ENCODE measurements at places on chromosomes 6 and 20.

DNA sequence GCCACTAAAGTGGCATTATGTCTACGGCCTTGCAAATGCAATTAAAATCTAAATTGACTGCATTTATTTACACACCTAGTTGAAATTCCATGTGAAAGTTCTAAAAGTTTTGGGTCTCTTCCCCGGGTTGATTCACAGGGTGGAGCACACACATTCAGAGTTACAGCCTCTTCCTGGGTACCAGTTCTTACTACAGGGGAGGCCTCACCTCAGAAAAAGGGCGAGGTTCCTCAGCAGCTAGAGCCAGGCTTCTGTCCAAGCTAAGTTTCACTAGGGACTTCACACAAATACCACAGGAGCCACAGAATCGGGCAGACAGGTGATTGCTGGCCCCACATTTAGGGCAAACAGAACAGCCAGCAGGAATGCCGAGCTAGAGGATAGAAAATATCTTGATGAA is 52.7 kb downstream of the DZANK1 start:
- DNase-seq, result no peak

GRCh38 chr6:16998461-16998860 is 103.4 kb upstream of the STMND1 start:
- DNase-seq, result no peak

GRCh38 chr6:161446949-161447348 is 173.1 kb upstream of the AGPAT4 start:
- DNase-seq, result no peak

DNA sequence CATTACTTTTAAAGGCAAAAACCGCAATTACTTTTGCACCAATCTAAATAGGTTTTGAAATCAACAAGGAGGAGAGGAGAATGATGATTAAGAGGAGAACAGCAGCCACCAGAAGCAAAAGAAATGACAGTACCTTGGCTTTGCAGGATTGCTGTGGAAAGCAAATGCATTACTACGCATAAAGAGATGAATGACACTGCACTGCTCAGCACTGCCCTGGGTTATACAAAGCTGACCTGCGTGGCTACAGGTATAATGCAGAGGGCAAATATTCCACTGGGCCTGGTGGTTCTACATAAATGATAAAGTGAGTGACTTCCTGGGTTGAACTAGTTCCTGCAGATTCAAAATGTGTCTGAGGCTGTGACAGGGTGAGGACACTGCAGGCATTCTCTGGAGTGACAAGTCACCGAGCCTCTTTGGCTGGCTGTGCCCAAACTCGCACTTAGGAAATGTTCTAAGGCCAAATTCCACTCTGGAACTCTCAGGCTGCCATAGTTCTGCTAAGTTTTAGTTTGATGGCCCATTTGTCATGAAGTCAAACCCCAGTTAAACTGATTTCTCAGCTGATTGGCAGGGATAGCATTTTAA is 78.6 kb downstream of the INSM1 start:
- no peak for DNase-seq

DNA sequence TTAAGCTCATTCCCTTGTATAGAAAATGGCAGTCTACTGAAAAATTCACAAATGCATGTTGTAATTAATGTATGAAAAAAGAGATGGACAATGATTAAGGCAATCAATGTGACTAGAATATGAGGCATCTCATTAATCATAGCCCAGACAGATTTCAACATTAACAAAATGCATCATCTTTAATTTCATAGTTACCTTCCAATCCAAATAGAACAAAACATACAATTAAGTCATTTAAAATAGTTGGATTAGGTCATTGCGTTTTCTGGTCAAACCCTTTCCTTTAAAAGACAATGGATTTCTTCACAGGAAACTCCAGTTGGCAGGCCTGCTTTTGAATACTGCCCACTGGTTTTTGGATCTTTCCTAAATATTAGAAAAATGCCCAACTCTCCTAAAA is 203.9 kb downstream of the HAO1 start:
- DNase-seq, result no peak

GRCh38 chr6:15244620-15245360 is 1.1 kb upstream of the JARID2 start:
- DNase-seq, result peak; percentile 88

DNA sequence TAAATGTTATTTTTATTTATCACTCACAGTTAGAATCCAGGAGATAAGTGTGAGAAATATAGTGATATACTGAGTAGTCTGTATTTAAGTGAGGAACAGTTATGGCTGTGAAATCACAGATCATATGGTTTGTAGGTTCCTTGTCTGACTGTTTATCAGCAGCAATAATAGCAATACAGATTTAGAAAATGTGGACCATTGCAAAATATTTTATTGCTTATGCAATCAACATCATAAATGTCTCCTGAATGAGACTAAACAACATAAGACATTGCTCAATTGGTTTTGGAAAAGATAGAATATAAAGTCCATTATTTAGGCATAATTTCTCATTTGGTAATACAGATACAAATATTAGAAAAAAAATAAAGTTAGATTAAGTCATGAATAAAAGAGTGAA is 43.7 kb downstream of the CCDC170 start:
- no peak for DNase-seq

DNA sequence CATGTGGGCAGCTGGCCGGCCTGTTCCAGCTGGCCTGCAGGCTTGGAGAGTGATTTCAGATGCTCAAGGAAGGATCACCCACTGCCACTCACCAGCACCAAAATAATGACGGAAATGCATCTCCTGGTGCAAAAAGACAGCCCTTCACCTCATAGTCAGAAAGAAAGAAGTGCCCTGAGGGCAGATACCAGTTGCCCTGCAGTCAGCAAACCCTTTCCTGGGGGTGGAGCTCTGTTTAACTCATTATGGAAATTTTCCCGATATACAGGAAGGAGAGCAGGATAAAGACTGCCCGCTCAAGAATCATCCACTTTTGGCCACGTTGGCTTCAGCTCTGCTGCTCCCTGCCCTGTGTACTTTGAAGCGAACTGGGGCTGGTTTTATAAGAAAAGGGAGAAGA is 127.9 kb downstream of the GRM4 start:
- DNase-seq, result no peak

DNA sequence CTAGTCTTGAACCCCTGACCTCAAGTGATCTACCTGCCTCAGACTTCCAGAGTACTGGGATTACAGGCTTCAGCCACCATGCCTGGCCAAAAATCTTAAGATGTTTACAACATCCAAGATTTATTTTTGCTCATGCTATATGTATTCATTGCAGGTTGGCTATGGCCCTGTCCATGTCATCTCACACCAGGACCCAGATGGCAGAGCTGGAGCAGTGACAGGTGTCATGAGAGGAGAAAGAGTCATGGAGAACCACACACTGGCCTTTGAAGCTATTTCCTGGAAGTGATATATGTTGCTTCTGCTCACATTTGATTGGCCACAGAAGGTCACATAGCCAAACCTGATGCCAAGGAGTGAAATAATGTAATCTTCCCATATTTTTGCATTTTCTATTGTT is 13.8 kb upstream of the DDR1 start:
- DNase-seq, result no peak

DNA sequence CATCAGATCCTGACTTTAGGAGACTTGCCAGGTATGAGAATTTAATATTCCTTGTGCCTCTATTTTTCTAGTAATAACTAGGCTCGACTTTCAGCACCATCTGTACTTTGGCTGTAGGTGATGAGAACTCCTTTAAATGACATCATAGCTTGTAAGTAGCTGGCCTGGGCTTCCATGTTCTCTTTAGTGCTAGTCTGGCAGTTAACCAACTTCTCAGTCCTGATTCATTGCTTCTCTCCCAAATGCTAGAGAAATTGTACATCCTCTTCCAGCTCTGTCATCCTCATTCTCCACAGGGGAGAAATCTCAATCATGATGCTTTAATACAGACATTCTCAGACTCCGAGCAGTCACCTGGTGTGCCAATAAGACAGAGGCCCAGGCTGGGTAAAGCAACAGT is 143.5 kb upstream of the MOCS1 start:
- DNase-seq, result no peak

- no peak for DNase-seq
These were observed 787 bp upstream of the CARMIL1 start for GRCh38 chr6:25278261-25278913.

GRCh38 chr6:130211691-130212090 is 11.1 kb downstream of the SAMD3 start:
- no peak for DNase-seq

DNA sequence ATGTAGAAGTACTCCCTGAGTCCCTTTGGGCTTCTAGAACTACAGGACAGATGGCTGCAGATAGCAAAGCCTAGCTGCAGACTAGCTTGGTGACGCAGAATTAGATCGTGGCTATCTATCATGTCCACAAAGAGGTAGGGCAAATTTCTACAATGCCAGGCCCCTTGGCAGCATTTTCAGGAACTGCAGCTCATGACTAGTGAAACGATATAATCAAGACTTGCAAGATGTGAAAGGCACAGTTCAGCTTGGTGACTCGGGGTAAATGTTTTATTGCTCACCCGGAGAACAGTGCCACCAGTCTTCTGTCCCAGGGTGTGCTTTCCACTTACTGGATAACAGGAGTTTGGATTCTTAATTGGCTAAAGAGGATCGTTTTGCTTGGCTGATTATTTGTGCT is 108.7 kb upstream of the LY86 start:
- DNase-seq, result no peak

GRCh38 chr20:64229507-64230061 is 26.0 kb upstream of the PCMTD2 start:
- no peak for DNase-seq

GRCh38 chr6:32298632-32299336 is 72.9 kb downstream of the TSBP1 start:
- no peak for DNase-seq

- peak; percentile 77 for DNase-seq
These were observed at the start of gene GPR6 for GRCh38 chr6:109978174-109979032. Gene GPR6 (plus strand): TSS chr6:109978311. CDS start chr6:109979113, 802 bp downstream.

GRCh38 chr6:167491438-167492099 is 166.7 kb downstream of the TTLL2 start:
- DNase-seq, result no peak

GRCh38 chr20:21360705-21361104 is 36.6 kb downstream of the NKX2-4 start:
- DNase-seq, result no peak

GRCh38 chr6:25735261-25735660 is 19.3 kb upstream of the SLC17A4 start:
- no peak for DNase-seq

DNA sequence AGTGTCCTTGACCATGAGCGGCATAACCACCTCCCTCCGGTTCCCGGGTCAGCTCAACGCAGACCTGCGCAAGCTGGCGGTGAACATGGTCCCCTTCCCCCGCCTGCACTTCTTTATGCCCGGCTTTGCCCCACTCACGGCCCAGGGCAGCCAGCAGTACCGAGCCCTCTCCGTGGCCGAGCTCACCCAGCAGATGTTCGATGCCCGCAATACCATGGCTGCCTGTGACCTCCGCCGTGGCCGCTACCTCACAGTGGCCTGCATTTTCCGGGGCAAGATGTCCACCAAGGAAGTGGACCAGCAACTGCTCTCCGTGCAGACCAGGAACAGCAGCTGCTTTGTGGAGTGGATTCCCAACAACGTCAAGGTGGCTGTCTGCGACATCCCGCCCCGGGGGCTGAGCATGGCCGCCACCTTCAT is 4.9 kb downstream of the TUBB1 start:
- DNase-seq, result no peak

DNA sequence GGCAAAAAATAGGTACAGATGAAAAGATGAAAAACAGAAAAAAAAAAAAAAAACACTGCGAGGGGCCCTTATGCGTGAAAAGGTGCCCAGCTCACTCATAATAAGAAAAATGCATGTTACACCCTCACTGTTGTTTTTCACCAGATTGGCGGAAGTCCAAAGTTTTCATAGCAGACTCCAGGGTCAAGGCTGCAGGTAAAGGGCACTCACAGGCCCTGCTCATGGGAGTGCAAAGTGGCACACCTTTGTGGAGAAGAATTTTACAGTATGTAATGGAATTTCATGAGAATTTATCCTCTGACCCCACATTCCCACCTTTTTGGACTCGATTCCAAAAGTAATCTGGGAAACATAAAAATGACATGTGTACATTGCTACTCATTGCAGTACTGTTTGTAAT is 108.2 kb downstream of the CDKAL1 start:
- no peak for DNase-seq

DNA sequence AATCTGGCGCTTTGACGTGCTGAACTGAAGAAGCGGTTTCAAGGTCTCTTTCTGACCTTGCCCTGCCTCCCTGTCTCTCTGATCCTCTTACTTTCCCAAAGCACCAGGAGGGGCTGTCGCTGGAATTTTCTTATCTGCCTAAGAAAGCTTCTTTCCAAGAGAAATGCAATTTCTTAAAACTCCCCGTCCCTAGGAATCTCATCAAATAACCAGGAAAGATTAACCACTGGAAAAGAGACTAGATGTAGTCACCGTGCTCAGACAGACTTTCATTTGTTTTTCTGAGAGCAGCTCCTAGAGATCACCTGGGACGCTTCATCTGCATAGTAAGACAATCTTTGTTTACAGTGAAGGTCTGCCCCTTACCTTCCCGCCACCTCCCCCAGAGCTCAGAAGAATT is 38.6 kb downstream of the PDYN start:
- no peak for DNase-seq

DNA sequence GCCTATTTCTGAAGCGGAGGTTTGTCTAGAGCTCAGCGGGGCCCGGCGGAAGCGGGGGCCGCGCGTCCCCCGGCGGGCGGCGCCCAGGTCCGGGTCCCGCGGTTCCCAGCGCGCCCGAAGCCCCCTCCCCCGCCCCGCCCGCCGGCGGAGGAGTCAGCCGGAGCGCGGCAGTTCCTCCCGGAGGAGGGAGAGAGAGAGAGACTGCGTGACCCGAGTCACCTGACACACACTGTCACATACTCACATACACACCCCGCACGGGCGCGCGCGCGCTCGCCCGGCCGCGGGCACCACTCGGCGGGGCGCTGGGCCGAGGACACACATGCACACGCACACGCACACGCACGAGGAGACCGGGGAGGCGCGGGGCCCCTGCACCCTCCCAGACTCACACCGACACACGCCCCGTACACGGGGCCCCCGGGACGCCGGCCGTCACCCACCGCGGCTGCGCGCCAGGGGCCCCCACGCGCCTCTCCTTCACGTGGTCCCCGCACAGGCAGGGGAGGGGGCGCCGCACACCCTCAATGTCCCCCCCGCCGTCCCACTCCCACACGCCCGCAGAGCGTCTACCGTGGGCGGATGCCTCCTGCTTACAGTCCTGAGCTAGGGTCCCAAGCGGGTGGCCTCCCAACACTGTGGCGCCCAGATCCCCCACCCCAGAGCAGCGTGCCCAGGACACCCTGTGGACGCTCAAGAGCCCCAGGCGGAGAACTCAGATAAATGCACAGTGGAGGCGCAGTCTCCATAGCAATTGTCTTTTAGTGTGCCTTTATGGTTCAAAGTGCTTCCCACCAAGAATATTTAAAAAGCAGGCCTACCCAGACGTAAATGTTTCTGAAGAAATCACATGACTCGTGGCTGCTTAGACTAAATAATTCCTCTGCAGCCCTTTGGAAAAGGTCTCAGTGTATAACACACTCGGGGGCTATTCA is at the start of gene RRAGD:
Gene RRAGD (minus strand): TSS at position 203 of the 935 bp plus-strand sequence. CDS start 280 bp downstream, outside the sequence.
- peak; percentile 61 for DNase-seq

GRCh38 chr6:106731144-106731842 is 101.9 kb downstream of the QRSL1 start:
- DNase-seq, result no peak

- DNase-seq, result no peak
These were observed 59.5 kb downstream of the ID4 start for GRCh38 chr6:19896693-19897010.
